Stimulated activated CD8-positive, alpha-beta memory T cell treated with anti-CD3 and anti-CD28 coated beads, Interleukin-4, amount 100 ng/mL, for 4 hours (primary cell): ENCODE measurements at places on chromosomes 5 and 9.

GRCh38 chr9:105332471-105332870 is 88.0 kb downstream of the SLC44A1 start:
- no peak for DNase-seq

GRCh38 chr9:105835721-105836120 is 141.4 kb downstream of the TMEM38B start:
- no peak for DNase-seq

DNA sequence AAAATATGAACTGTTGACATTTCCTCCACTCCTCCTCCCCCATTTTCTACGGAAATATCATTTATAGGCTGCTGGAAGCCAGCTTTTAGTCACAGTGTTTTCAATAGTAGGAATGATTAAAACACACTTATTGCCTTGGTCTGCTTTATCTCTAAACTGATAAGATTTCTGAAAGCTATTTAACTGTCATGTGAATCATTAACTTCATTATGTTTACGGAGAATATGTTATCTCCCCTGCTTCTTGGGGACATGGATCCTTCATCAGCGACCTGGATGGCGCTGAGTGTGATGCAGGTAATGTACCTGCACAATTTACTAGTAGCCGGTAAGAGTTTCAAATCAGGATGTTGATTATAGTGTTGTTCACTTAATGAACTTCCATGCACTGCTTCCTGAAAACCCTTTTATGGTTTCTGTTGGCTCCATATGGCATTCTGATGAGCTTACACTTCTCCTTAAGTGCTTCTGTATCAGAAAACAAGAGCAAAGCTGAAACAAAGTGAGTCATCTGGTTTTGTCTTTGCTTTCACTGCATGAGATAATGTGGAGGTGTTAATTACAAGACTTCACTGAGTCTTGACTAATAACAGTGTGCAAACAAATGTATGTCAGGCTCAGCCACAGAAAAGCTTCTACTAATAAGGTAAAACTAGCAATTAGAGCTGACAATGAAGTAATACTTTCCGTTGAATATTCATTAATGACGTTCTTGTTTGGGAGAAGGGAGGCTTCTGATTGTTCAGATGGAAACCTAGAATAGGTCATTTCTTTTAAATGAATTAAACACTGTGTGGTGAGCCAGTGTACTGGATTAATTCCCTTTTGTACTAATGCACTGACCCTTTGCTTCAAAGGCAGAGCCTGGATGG is 162.4 kb upstream of the ZNF608 start:
- no peak for DNase-seq

DNA sequence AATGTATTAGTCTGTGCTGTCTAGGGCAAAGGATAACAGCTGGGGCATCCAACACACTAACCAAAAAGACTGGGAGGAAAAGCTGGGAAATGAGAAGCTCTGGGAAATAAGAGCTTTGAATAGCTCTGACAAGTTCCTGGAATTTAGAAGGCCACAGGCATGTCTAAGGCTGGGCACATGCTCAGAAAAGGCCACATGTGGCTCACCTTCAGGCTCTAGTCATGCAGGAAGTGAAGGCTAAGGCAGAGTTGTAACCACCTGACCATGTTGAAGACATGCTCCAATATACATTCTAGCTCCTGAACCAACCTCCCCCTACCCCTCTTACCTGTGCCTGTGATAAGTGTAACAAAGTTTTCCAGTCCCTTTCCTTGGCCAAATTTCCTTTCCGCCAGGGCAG is 31.7 kb downstream of the CLTA start:
- no peak for DNase-seq

GRCh38 chr9:112059966-112060320 is 115.2 kb downstream of the SUSD1 start:
- DNase-seq: no peak

- DNase-seq: no peak
These were observed 265.0 kb upstream of the ZNF608 start for GRCh38 chr5:125011419-125011818.

DNA sequence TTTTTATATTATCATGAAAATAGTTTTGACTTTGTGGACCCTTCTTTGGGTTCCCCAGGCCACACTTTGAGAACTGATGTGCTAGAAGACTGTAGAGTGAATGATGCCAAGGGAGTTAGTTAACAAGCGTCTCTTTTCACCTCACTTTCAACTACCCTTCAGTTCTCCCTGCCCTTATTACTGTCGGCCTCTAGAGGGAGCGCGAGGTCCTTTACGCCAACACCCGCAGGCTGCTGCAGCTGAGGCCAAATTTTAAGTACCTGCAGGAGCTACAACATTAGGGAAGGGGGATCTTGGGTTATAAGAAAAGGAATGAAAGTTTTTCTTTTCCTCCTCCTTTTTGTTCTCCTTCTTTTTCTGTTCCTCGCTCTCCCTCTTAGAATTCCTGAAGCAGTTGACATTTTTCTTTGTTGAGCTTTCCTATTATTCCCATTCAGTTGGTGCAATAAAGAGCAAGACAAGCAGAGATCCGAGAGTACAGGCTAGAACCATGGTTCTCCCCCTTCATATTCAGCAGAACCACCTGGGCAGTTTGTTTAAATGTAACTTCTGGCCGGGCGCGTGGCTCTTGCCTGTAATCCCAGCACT is 84.0 kb downstream of the ZFAND5 start:
- DNase-seq: peak; percentile 35

DNA sequence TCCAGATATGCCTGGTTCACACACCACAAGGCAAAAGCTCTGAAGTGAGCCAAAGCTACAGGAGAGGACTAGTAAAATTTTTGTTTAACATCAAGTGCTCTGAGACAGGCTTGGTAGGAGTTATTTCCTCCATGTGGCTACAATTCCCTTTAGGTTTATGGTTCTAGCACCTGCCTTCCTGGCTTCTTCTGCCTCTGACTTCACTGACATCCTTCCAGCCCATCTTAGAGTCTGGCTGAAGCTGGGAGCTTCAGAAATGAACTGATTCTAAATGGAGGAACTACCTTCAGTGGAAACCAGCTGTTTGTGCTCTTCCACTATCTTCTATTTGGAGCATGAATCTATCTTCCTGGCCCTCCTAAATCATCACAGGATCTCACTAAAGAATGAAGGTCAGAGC is 215.3 kb upstream of the FBXL7 start:
- DNase-seq: no peak

- no peak for DNase-seq
These were observed 15.0 kb upstream of the SREK1 start for GRCh38 chr5:66129144-66129543.

GRCh38 chr5:156435101-156435500 is 108.1 kb downstream of the SGCD start:
- DNase-seq: no peak

DNA sequence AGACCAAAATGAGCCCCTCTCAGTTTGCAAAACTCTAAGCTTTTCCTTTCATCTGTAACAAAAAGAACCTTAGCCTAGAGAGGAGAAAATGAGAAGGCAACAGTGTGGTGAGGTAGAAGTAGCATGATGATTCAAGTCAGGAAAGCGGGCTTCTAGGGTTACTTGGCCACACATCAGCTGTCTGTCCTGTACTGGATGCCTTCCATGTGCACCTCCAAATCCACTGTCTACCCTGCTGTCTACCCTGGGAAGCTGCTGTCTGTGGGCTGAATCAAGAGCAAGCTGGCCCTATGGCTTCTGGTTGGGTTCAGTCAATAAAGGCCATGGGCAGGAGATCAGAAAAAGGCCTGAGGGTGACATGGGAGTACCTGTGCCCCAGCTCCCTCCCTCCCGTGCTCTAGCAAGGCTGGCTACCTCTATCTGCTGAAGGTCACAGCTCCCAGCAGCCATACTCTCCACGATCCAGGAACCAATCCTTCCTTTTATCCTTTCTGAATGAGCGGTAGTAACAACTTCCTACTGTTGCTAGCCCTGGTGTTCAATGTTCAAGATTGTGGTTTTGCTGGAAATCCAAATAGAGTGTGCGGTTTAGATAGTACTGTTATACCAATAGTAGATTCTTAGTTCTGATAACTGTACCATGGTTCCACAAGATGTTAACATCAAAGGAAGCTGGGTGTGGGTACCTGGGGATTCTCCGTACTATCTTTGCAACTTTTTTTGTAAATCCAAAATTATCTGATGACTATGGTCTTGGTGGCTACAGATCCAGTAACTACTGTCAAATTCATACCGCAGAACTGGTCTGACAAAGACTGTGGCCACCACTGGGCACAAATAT is 191.0 kb downstream of the ESM1 start:
- DNase-seq: no peak

GRCh38 chr9:86282979-86283535 is 719 bp upstream of the ISCA1 start:
- DNase-seq: no peak

DNA sequence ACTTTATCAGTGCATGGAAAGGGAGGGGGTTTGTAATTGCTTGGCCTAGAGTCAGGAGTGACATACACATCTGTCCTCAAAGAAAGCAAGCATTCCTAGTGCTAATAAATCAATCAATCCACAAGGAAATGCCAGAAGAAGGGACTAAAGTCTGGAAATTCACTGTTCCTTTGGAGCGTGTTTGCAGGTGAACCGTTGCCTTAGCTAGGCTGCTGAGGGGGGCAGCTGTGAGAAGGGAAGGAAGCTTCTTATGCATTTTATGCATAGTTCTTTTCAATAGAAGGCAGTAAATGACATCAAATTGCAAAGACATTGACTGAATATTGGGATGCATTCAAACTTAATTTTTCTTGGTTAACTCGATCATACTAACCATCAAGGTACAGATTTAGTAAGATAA is 1092.5 kb upstream of the SEMA6A start:
- no peak for DNase-seq

DNA sequence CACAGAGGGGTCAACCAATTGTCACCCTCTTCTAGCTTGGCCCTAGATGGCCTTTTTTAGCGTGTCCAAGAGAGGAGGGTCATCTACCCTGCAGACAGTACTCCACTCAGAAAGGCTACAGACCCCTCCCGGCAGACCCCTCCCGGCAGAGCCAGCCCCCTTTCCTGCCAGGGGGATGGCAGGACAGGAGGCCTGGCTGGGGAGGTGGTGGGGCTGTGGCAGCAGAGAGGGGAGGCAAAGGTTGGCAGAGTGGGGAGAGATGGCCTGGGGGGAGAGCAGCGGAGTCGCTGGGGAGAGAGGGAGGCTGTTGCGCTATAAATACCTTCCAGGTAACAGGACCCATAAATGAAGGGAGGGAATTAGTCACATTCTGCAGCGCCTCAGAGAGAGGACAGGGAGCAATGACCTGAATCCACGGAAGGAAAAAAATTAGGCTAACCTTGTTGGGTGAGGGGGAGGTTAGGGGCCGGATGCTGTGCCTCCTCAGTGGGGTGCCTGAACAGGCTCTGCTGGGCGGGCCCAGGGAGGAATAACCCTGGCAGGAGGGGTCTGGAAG is 32.9 kb upstream of the PSD2 start:
- no peak for DNase-seq

GRCh38 chr5:81838307-81838906 is 87.5 kb upstream of the SSBP2 start:
- no peak for DNase-seq

DNA sequence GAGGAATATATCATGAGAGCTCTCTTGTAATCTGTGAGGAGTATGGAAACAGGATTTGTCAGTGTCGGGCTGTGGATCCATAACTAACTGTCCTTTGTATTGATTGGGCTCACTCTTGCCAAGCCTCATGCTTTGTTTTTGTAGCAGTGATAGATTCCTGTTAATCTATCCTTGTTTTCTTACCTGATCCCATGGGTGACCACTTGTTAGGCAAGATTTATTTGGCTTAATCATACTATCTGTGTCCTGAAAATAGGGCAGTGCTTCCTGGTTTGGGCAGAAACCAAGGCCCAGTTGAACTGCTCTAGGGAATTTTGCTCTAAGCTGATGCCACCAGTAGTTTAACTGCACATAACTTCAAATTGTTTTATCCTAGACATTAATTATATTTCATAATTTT is 6.1 kb downstream of the NDFIP1 start:
- DNase-seq: no peak

GRCh38 chr5:32027093-32027716 is 146.9 kb downstream of the GOLPH3 start:
- DNase-seq: no peak

DNA sequence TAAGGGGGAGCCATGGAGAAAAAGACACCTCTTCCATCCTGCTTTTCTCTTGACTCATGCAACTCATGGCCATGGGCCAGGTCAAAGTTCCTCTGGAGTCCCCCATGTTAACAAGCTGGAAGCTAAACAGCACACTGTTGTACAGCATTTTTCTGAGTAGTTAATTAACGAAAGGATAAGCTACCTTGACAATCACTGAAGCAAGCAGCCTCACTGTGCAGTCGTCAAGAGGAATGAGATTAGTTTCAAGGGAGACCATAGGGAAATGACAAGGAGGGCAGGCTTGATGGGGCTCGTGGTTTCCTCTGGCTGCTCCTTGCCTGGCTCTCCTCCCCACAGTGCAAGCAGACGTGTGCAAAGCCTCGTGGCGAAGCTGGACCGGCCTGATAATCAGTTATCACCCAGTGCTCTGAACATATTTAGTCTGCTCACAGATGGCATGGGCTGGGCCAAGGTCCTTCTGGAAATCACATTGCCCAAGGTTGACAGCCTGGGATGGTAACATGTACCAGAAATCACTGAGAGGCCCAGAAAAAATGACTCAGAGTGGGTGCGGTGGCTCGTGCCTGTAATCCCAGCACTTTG is 209.5 kb downstream of the SLIT3 start:
- DNase-seq: no peak

DNA sequence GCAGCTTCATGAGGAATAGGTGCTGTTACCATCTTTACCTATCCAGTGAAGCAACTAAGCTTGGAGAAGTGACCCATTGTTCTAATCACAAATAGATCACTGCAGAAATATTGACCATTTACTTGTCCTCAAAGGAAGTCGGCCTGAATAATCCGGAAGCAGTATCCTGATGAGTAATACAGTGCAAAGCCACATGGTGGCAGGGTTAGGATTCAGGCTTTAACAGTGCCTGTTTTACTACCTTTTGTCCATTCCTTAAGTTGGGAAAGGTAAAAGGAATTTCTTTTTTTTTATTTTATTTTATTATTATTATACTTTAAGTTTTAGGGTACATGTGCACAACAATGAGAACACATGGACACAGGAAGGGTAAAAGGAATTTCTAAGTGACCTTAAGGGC is 336.3 kb downstream of the KDM4C start:
- DNase-seq: no peak

- DNase-seq: no peak
These were observed 1.2 kb downstream of the ST8SIA4 start for GRCh38 chr5:100901821-100902341.

GRCh38 chr5:93874080-93874479 is 132.7 kb upstream of the POU5F2 start:
- DNase-seq: no peak

DNA sequence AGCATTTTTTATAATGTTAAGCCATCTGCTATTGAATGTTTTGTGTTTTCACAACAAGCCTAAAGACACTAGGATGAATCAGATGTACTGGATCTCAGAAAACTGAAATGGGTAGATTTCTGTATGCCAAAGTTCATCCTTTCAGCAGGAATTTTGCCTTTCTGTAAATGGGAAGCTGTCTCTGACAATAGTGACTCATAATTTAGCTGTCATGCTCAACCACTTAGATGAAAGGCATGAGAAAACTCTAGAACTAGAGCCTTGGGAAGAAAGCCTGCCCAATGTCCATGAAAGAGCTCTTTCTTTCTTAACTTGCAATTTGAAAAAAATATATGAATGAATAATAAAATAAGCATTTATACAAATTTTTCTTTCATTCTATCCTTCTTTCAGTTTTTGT is 616.0 kb upstream of the EDIL3 start:
- DNase-seq: no peak

- no peak for DNase-seq
These were observed 73.2 kb upstream of the PHYKPL start for GRCh38 chr5:178305801-178306200.
